ENCODE measurements at places on chromosomes 2 and 18.

DNA sequence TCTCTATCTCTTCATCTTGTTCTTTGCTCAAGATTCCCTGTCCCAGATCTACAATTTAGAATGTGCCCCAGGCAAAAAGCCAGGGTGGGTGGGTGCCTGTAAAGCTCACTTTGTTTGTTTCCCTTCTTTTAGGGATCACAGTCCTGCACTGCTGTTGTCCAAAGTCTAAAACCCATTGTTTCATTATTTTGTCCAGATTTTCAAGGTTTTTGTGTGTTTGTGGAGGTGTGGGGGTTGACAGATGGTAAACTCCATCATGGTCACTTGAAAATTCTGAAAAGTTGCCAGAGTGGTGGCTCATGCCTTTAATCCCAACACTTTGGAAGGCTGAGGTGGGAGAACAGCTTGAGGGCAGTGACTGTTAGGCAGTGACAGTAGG is 41.5 kb downstream of the YES1 start:
- no peak overlapping the region for H3K27ac ChIP-seq
- H3K4me1 ChIP-seq = peaks cover 2% of the 10 kb centered on the region
- H3K27me3 ChIP-seq = no peaks in the 10 kb centered on the region

- H3K27me3 ChIP-seq = no peaks in the 10 kb centered on the region
- H3K4me3 ChIP-seq = no peak overlapping the region
- peaks cover 7% of the 10 kb centered on the region for H3K4me1 ChIP-seq
- DNase-seq = no peak
- H3K36me3 ChIP-seq = peaks cover 97% of the 10 kb centered on the region
Measured at GRCh38 chr2:162029287-162029901, 44.6 kb downstream of the DPP4 start.

DNA sequence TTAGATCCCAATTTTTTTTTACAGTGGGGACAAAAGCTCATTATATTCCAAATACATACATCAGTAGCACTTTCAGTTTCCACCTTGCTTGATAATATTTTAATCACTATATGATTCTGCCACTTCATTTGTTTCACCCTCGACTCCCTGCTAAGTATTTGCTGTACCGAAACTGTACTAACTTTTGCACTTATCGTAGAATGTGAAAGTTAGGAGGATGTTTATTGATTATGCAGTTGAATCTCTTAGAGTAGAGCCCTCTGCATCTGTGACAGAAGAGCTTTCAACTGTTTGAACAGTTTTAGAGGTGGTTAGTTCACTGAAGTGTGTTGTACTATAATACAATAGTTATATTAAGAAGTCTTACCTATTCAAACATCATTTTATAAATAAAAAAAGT is 20.8 kb downstream of the NCOA1 start:
- DNase-seq = no peak
- H3K4me1 ChIP-seq = no peaks in the 10 kb centered on the region
- no peak overlapping the region for H3K27ac ChIP-seq
- H3K36me3 ChIP-seq = no peaks in the 10 kb centered on the region
- no peak overlapping the region for H3K4me3 ChIP-seq
- no peaks in the 10 kb centered on the region for H3K27me3 ChIP-seq

DNA sequence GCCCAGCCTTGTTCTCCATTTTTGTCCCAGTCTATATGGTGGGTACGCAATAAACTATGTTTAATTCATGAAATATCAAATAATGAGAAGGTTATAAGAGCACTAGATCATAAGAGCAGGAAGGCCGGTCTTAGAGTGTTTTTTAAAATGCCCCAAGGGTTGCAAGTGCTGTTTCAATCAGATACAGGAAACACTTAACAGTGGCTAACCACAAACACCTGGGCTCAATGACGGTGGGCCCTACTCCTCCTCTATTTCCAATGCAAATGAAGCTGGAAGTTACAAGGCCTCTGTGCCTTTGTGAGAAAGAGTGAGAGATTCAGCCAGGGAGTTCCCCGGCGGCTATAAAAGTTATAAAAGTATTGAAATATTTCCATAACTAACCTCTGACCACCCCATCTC is 18.9 kb upstream of the WDR33 start:
- no peak overlapping the region for H3K27ac ChIP-seq
- H3K4me1 ChIP-seq = no peaks in the 10 kb centered on the region
- no peaks in the 10 kb centered on the region for H3K27me3 ChIP-seq
- no peak overlapping the region for H3K4me3 ChIP-seq

- H3K4me3 ChIP-seq = no peak overlapping the region
- H3K4me1 ChIP-seq = no peaks in the 10 kb centered on the region
- no peaks in the 10 kb centered on the region for H3K36me3 ChIP-seq
- DNase-seq = no peak
- no peak overlapping the region for H3K27ac ChIP-seq
- no peaks in the 10 kb centered on the region for H3K27me3 ChIP-seq
Measured at GRCh38 chr18:68480196-68480595, 234.7 kb downstream of the TMX3 start.

DNA sequence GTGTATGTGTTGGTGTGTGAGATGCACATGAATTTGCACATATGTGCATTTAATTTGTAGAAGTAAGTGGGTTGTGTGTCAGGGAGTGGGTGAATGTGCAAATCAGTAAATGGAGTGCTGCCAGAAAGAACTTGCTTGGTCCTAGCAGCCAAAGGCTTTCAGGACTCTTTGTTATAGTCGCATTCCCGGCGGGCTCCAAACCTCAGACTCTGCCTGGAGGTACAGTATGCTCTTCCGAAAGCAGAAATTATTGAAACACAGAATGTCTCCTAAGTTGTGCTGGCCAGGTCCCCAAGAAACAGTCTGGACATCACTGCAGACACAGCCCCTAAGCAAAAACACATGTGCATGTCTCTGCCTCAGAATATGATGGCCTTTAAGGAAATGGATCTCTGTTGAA is 232.4 kb downstream of the INSIG2 start:
- H3K27ac ChIP-seq = no peak overlapping the region
- DNase-seq = no peak
- H3K27me3 ChIP-seq = no peaks in the 10 kb centered on the region
- no peaks in the 10 kb centered on the region for H3K4me1 ChIP-seq
- no peak overlapping the region for H3K4me3 ChIP-seq
- no peaks in the 10 kb centered on the region for H3K36me3 ChIP-seq

DNA sequence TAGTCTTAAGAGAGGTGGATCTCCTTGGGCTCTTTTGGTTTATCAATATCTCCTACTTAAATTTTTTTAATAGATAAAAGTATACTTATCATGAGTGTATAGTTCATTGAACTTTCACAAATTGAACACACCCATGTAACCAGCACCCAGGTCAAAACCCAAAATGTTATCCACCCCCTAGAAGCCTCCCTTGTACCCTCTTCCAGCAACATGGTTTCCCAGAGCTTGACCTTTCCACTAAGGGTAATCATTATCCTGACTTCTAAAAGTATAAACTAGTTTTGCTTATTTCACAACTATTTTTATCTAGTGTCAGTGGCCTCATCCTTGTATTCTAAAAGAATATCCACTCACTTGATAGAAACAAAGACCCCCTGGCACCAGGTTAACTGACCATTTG is 106.8 kb downstream of the MDH1 start:
- H3K36me3 ChIP-seq = no peaks in the 10 kb centered on the region
- DNase-seq = no peak
- no peaks in the 10 kb centered on the region for H3K27me3 ChIP-seq
- no peak overlapping the region for H3K27ac ChIP-seq
- no peak overlapping the region for H3K4me3 ChIP-seq

- H3K27ac ChIP-seq = no peak overlapping the region
- H3K4me1 ChIP-seq = peaks cover 15% of the 10 kb centered on the region
- no peaks in the 10 kb centered on the region for H3K27me3 ChIP-seq
- peaks cover 95% of the 10 kb centered on the region for H3K36me3 ChIP-seq
Measured at GRCh38 chr18:8742387-8743361, 37.3 kb downstream of the MTCL1 start.

DNA sequence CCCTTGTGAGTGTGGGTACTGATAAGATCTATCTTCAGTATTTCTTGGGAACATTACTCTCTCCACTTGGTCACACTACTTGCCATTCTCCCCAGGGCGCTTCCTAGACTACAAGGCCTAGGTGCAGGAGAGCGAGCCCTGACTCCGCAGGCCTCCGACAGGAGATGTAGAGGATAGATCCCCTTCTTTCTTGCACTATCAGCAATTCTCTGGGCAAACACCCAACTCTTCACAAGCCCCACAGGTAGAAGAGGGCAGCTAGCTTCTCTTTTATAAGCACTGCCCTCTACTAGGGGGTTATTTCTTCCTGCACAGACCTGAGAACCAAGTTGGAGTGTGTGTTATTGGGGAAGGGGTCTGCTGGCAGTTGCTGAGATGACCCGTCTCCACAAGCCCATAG is 10.7 kb upstream of the RMDN2 start:
- H3K27me3 ChIP-seq = no peaks in the 10 kb centered on the region
- H3K4me3 ChIP-seq = no peak overlapping the region
- H3K4me1 ChIP-seq = peaks cover 2% of the 10 kb centered on the region
- H3K36me3 ChIP-seq = no peaks in the 10 kb centered on the region
